ENCODE measurements at places on chromosomes 4 and X. TPM values are rescaled to one million over a fixed set of nuclear protein-coding genes. Genes with fewer than 3 reads are reported as not detected.

Gene RENBP
- polyA plus RNA-seq, result 12.1 TPM

DNA sequence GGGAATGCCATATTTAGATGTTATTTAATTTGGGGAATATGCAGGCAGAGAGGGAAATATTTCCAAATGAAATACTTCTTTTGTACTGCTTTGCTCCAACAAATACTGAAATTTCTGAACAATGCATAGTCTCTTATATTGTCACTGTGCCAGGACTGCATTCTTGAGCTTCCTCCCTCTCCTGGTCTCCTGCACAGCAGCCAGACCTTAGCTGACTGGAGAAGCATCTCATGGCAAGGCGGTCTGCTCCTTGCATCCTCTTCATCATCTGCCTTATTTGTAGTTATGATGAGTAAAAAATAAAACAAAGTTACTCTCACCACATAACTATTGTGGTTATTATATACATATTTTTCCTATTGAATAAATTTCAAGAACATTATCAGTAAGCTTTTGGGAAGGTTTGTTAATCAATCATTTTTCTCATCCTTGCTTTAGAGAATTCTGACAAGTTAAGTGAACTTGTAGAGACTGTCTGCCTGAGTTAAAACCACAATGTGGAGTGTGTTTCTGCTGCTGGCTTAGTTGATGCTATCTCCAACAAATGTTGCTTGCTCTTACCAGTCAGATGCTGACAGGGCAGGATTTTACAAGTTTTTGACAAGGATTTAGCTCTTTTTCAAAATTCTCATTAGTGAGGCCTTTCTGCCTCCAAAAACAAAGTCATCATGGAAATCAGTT, 153.6 kb downstream of the SOWAHB start:
- no peak for DNase-seq

DNA sequence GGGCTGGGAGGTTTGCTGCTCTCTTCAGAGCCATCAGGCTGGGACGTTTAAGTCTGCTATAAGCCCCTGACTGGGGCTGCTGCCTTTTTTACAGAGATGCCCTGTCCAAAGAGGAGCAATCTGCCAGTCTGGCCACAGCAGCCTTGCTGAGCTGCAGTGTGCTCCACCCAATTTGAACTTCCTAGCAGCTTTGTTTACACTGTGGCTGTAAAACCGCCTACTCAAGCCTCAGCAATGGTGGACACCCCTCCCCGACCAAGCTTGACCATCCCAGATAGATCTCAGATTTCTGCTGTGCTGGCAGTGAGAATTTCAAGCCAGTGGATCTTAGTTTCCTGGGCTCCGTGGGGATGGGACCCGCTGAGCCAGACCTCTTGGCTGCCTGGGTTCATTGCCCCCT, 40.7 kb downstream of the SPATA18 start:
- DNase-seq, result no peak

- DNase-seq, result no peak
These were observed 37.5 kb upstream of the TMEM150C start for GRCh38 chr4:82599336-82599735.

DNA sequence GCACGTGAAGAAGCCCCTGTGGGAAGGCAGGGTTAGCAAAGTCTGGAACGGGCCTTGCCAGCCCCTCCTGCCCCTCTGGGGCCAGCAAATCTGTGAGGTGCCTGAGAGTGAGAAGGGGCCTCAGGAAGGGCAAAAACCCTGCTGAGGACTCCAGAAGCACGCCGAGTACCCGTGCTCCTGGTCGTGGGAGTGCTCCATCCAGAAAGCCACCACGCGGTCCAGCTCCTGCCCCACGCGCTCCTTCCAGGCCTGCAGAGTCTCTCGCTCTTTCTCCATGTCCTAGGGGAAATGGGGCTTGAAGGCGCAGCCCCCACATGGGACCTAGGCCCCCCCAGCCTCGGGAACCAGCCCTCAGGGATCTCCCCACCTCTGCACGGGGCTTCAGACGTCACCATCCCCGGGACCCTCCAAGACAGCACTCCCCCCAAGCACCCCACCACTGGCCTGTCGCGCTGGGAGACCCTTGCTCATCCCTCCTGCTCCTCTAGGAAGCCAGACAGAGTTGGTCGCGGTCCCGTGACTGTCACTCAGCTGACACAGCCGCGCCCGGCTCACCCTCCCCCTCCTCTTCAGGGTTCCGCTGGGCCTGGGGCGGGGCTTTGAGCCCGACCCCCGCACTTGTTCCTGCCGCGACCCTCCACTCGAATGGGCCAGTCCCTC, at the start of gene RENBP:
TSS of gene RENBP (minus strand) at position 504 of the 660 bp plus-strand sequence. CDS start at position 471, 33 bp downstream.
- no peak for DNase-seq

Gene STPG2
- 0.03 TPM for polyA plus RNA-seq

Gene GDPD2
- 0.15 TPM for polyA plus RNA-seq

Gene CYSLTR1
- polyA plus RNA-seq, result 1.7 TPM

DNA sequence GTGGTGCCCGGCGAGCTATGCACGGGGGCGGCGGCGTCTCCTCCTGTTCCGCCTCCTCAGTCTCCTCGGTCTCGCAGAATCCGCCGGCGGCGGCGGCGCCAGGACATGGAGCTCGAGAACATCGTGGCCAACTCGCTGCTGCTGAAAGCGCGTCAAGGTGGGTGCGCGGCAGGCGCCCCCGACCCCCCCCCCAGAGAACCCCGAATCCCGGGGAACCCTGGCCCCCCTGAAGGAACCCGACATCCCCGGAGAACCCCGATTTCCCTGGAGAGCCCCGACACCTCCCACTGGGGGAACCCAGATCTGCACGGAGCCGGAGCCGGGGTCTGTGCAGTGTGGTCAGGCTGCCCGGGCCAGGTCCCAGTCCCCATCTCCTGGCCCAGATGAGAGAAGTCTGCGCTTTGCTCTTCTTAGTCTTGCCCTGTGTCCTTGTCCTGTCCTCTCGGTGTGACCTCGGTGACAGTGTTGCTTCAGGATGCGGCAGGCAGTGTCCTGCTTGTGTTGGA, 648 bp downstream of the GRK4 start:
- no peak for DNase-seq

DNA sequence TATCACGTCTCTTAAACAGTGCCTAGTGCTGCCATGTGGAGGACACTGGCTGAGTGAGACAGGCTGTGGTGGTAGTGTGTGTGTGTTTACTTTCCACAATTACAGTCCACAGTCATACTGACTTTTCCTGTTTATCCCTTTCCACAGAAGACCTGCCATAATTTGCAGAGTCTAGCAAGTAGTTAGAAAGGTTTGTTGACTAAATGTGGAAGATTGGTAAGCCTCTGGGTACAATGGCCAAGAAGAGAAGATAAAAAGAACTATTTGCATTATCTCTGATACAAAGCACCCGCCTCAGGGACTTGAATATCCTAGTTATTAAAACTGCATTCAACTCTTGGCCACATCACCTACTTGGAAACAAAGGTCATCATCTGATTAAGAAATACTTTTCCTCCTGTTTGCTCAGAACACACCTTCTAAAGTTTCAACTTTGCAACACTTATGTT, 89.1 kb downstream of the FAM13A start:
- DNase-seq, result no peak

- no peak for DNase-seq
These were observed 189.5 kb downstream of the GASK1B start for GRCh38 chr4:157983300-157983699.

Gene SCML2
- 2.5 TPM for polyA plus RNA-seq

- DNase-seq, result no peak
These were observed 13.4 kb upstream of the SNX12 start for GRCh38 chrX:71081330-71082123.

GRCh38 chr4:152392079-152392478, 143.8 kb downstream of the FBXW7 start:
- DNase-seq, result no peak

DNA sequence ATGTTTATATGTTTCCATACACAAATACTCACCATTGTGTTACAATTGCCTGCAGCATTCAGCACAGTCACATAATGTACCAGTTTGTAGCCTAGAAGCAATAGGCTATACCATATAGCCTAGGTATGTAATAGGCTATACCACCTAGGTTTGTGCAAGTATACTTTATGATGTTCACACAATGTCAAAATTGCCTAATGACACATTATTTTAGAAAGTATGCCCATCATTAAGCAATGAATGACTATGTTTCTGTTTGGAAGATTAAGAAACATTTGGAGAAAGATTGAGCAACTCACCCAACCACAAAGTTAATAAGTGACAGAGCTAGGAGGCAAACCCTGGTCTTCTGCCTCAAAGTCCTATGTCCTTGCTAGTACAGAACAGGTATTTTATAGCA, 96.8 kb upstream of the GRIA3 start:
- no peak for DNase-seq

GRCh38 chr4:153661215-153661822, 22.8 kb upstream of the TLR2 start:
- DNase-seq, result no peak

Gene THAP9
- polyA plus RNA-seq, result 3.4 TPM

DNA sequence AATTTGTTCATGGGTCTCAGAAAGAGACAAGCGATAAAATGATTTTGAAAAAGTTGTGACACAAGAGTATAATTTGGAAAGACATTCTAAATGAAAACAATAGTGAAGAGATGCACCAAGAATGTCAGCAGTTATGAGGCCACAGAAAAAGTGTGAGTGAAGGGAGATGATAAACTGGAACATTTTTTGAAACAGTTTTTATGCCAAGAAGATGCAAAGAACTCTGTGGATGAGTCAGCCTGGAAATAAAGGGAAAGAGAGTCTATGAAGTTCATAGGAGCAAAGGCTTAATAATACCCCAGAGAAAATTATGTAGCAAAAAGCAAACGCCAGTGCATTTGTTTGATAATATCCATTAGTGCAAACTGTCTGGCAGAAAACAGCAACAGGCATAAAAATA, 188.4 kb upstream of the TBC1D9 start:
- no peak for DNase-seq

Gene USP17L20
- polyA plus RNA-seq, result not detected

GRCh38 chr4:85769009-85769408, 294.1 kb downstream of the ARHGAP24 start:
- DNase-seq, result no peak

GRCh38 chr4:38600575-38600974, 63.4 kb upstream of the KLF3 start:
- DNase-seq, result no peak

Gene ELF4
- polyA plus RNA-seq, result 13.7 TPM

DNA sequence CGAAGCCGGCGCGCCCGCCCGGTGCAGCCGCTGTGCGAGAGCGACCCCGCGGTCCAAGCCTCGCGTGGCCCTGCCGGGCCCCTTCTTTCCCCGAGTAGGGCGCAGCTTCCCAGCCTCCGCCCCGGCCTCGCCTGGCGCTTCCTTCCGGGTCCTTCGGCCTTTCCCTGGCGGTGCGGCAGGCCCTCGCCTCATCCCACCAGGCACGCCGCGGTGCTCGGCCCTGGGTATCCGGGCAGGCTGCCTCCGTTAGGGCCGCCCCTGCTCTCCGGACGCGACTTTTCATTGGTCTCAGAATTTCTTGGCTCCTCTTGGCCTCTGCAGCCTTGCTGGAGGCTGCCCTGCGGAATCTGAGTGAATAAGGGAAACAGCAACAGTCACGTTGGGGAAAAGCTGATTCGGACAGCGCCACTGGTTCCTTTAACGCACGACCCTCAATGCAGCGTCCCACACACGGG, 429 bp downstream of the UVSSA start:
- peak; percentile 62 for DNase-seq

- DNase-seq, result no peak
These were observed 358.4 kb downstream of the PRR32 start for GRCh38 chrX:127177966-127178365.

Gene STOX2
- polyA plus RNA-seq, result 4.0 TPM

DNA sequence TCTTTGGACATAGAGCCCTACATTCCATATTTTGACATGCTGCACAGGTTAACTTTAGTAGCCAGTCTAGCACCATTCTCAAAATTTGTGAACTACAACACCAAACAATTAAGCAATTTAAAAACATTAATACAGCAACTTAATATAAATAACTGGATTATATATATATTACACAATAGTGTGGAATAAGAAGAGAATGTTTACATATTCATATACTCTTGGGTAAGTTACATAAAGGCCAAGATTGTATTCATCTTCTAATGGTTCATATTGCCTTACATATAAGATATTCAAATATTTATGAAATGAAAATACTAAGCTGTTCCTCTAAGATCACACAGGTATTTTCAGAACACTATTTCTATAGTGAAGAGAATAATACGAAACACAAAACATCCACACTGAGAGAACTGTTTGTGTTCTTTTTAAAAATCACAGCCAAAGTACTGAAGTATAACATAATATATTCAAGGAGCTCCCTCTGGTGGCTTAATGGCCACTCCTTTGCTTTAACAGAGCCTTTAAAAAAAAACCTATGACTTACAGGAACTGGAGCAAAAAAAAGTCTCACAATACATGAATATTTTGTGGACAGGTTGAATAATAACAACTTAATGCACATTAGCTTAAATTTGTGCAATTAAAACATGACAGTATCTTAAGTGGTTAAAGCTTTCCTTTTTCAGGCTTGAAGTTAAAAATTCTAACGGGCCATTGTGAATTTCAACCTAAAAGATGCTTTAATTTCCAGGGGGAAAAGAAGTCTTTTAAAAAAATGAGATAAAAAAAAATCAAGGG, 46.2 kb downstream of the NEK1 start:
- DNase-seq, result peak; percentile 61

- DNase-seq, result peak; percentile 61
These were observed 41.6 kb upstream of the UGDH start for GRCh38 chr4:39568805-39569204.

GRCh38 chr4:128879283-128879682, 69.8 kb downstream of the JADE1 start:
- no peak for DNase-seq

Gene BOD1L1
- 19.0 TPM for polyA plus RNA-seq

GRCh38 chr4:132071815-132072214, 1077.3 kb upstream of the PCDH10 start:
- DNase-seq, result no peak

Gene GJB1
- polyA plus RNA-seq, result 0.34 TPM

- no peak for DNase-seq
These were observed 24.8 kb upstream of the FAM193A start for GRCh38 chr4:2511645-2512131.

GRCh38 chr4:182111586-182111985, 131.6 kb upstream of the TENM3 start:
- no peak for DNase-seq

Gene ELK1
- 30.2 TPM for polyA plus RNA-seq

Gene CTSO
- polyA plus RNA-seq, result 23.8 TPM

- DNase-seq, result no peak
These were observed 246.6 kb downstream of the THOC2 start for GRCh38 chrX:123486297-123486696.
